GM12878 (cell line): ENCODE measurements at places on chromosomes 6 and 20.

DNA sequence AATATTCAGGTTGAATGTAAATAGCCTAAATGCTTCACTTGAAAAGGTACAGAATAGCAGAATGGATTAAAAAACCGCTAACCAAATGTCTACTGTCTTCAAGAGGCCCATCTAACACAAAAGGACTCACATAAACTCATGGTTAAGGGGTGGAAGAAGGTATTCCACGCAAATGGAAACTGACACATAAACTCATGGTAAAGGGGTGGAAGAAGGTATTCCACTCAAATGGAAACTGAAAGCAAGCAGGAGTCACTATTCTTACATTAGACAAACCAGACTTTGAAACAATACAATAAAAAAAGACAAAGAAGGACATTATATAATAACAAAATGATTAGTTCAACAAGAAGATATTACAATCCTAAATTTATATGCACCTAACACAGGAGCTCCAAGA, 38.3 kb upstream of the PKIB start:
- no peak for DNase-seq

GRCh38 chr6:109318328-109318876, 63.9 kb downstream of the CD164 start:
- DNase-seq: no peak

DNA sequence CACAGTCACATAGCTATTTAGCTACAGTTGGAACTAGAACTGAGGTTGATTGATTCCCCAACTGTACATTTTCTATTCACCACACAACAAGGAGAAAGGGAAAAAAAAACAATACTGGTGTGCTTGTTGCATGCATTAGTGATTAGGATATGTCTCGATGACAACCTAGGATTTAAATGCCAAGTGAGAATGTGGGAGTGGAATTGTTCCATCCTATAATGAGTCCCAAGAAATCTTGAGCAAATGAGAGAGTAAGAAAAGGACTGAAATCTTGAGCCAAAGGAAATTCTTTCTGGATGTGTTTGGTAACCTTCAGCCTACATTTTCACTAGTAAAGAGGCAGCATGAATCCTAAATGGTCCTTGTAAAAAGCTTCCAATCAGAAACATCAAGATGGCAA, 232.7 kb downstream of the HIVEP2 start:
- no peak for DNase-seq

DNA sequence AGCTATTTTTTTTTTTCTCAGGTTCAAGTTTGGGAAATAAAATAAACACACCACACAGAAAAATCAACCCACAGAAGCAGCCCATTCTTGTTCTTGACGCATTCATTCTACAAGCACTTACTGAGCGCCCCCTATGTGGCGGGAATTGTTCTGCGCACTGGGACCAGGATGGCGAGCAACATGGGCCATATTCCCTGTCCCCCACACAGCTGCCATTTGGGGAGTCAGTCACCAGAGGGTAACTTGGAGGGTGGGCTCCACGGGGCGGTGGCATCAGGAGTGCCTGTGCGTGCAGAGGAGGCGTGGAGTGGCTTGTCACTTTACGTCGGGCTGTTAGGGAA, 185.0 kb upstream of the PDE10A start:
- no peak for DNase-seq

- DNase-seq: no peak
These were observed 400.4 kb upstream of the IMPG1 start for GRCh38 chr6:76472858-76473257.

DNA sequence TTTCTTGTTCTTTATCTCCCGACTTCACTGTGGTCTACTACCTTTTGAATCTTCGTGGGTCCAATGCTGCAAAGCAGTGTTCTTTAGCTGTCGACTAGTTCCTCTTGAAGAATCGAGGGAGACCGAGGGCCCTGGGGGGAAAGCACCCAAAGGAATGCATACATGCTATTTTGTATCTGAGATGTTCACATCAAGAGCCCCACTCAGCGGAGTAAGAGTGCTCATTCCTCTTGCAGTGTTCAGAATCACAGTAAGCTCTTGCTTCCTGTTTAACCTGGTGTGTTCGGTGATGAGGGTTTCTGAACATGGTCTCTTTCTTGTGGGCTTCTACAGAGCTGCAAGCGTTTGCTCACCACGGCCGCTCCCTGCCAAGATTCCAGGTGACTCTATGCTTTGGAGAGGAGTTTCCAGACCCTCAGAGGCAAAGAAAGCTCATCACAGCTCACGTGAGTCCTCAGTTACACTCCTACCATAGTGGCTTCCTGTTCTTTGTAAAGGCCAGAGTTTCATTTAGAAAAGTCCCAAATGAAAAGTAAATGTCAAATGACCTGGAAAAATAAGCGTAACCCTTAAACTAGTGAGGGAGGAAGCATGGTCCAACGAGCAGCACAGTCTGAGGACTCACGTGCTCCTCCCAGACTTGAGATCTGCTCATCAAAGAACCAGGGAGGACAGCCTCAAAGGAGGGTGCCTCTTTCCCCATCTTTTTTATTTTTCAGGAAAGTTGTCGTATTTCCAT, 13.3 kb downstream of the IRF4 start:
- no peak for DNase-seq

DNA sequence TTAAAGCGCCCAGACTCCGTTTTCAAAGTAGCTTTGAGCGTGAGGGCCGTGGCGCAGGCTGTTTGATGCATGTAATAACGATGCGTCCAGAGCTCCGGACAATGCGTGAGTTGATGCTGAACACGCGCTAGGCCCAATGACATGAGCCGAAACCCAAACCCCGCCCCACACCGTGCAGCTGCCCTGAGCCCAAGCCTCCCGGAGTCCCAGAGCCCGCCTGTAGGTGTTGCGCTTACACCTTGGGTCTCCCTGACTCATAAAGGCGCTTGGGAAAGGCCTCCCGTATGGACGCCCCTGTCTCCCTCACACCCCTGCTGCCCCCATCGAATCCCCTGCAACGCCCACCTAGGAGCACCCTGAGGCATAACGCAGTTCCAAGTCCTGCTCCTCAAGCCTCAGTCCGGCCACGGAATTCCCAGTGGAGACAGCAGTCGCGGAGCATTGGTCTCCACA, 87.6 kb downstream of the ERMARD start:
- DNase-seq: no peak

GRCh38 chr20:45857882-45858216, 435 bp downstream of the ZSWIM3 start:
- DNase-seq: peak; percentile 31

DNA sequence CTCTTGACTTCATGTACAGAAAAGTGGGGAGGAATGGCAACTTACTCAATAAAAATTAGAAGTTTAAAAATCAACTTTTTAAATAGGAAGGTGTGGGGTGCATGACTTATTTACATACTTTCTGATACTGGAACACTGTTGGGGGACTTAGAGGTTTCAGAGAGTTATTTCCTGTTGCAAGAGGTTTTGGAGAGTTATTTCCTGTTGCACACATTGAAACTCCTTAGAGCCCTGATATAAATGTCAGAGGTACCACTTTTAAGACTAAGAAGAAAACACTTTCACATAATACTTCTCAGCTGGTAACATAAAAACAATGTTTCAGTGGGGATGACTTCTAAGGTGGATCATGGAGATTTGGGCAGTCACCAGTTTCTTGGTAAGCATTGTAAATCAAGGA, 579.9 kb downstream of the MMUT start:
- DNase-seq: no peak

DNA sequence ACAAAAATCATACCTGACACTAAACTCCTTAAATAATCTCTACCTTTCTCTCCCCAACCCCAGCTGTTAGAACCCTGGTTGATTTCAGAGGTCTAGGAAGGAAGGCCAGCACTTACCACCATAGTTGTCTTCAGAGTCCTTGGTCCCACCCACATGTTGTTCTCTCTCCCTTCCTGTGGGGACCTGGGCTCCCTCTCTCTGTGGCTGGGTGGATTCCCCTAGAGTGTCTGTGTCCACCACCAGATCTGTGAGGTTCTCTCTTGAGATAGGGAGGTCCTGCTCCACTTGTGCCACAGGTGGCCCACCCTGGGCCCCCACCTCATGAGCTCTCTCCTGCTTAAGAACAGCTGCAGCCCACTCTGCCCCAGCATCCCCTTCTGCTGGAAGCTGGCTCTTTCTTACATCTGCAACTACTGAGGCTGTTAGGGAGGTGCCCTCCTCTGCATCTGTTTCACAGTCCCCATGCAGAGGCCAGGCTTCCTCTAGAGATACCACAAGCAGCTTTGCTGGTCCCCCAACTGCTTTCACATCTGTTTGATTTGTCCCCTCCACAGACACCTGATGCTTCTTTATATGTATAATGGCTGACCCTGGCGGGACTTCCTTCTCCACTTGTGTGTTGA, 5.2 kb downstream of the MDC1 start:
- no peak for DNase-seq

DNA sequence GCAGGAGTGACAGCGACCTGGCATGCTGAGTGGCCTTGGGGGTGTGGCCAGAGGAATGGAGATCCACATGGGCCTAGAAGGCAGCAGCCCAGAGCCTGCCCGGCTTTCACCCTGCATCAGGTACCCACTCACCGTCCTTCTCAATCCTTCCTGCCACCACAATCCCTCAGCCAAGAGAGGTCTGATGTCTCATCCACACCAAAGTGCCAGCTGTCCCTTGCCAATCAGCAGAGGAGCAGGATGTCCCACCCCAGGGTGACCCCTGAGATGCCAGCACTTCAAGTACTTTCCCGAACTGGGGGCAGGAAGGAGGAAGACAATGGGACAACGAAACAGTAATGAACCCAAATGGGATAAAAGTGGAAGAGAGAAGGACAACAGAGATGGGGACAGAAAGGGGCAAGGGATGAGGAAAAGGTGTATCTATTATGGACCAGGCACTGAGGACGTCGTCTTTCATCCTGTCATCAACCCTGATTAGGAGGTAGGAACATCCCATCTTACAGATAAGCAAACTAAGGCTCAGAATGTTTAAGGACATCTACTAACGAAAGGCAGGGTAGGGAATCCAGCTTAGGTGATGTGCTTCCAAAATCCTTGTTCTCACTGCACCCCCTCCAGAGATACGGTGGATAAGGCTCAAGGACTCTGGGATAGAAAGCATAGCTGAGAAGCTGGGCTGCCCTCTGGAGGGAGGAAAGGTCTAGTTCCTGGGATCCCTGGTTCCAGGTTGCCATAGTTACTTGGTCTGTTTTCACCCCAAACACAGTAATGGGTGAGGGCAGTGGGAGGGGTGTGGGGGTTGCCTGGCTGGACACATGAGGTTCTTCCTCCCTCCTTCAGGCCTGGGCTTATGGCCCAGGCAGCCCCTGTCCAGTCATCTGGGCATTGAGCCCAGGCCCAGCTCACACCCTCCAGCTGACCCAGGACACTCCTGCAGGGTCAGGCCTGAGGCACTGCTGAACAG, 4.5 kb upstream of the TNXB start:
- no peak for DNase-seq

GRCh38 chr6:40556881-40557280, 30.3 kb downstream of the LRFN2 start:
- DNase-seq: no peak

DNA sequence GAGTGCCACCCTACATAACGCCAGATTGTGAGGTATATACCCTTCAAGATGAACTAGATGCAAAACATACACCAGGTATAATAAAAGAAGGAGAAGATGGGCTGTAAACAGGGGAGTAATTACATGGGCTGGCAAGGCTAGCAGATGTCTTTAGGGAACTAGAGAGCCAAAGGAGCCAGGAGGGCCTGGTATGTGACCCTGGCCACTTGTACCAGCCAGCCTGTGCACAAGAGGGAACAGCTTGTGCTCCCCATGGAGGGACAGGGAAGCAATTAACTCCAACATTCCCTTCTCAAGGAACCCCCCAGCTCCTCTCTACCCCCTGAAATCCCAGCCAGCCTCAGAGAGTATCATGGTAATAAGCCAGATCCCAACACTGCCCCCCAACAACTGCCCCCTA, 139.9 kb downstream of the HIVEP2 start:
- no peak for DNase-seq

DNA sequence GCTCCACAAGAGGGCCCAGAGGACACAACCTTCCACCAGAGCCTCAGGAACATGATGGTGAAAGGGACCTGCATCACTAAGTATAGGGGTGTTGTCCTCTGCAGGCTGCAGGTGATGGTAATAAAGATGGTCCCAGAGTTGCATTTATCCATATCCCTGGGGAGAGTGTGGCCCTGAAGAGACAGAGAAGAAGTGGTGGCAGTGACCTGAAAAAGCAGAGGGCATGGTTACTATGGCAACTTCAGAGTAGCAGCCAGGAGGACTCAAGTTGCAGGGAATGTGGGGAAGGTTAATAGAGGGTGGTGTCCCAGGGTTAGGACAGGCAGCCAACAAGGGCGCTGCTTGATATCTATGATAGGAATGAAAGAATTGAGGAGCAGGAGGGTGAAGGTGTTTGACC, 57.1 kb downstream of the HLA-A start:
- DNase-seq: no peak

GRCh38 chr20:37447688-37448087, 73.4 kb upstream of the NNAT start:
- no peak for DNase-seq

DNA sequence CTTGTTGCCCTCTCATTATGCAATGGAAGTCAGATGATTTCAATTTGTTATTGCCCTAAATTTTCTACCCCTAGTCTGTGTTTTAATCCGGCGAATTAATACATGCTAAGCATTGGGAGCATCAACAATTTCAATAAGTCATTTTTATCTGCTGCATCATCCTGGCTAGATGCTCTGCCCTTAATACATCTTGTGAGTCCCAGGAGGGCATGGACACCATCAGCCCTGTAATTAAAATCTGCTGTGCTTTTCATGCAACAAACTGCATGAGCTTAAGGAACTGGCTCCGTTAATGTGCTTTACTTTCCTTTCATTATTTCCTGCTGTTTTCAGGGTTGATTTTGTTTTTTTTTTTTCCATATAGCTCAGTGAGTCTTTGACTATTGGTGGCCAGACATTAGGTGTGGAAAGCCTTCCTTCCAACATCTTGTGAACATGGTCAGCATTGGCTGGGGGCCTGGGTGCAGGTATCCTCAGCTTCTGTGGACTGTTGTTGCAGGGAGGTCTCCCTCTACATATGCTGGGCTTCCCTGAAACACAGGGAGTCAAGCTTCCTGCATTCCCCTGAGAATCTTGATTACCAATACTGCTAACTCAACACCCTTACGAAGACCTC, 8.5 kb upstream of the PBOV1 start:
- no peak for DNase-seq

DNA sequence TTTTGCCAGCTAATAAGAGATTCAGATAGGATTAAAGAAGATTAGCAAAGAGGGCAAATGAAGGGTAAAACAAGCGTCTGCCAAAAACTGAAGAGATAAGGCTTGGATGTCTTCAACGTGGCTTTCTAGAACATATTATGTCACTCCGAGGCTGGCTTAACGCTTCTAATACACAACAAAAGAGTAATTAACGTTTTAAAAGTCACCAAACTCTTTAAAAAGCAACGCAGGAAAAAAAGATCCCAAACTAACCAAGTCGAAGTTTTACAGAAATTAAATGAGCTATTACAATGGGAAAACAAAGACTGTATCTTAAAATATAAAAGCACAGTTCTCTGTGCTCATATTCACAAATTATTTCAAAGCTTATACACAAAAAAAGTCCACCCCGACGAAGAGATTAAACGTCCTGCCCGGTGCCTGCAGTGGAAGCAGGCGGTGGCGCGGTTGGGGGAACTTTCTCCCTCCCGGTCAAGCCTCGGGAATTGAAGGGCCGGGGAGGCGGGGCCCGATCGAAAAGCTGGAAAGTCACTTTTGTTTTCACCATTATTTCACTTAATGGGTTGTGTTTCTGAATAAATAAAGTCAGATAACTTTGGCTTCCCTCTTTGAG, 1.2 kb downstream of the MAK start:
- DNase-seq: no peak
